ENCODE measurements at places on chromosomes 13 and 19.

DNA sequence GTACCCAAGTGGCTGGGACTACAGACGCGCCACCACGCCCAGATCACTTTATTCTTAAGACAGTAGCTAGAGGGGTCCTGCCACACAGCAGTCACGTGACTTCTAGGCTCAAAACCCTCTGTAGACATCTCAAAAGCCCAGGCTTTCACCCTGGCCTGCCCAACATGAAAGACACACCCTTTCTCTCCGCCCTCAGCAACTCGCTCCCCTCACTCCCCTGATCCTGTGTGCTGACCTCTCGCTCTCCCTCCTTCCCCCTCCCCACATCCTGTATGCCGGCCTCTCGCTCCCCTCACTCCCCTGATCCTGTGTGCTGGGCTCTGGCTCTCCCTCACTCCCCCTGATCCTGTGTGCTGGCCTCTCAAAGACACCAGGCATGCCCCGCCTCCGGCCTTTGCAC, 77.4 kb downstream of the SLC15A1 start:
- DNase-seq = no peak

DNA sequence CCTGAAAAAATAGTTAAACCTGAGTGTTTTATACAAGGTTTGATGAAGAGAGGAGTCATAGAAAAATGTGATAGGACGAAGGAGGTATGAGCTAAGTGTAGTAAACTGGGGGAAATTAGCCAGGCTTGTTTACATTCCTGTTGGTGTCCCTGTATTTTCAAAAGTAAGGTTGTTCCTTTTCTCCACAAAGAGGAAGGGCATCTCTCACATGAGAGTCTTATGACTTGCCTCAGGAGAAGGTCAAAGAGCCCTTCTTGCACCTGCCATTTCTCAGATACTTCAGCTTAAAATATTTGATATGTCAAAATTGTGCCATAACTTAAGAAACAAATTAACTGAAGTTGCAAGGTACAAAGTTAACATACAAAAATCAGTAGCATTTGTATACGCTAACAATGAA, 3.6 kb upstream of the N4BP2L2 start:
- no peak for DNase-seq

- DNase-seq = no peak
Measured at GRCh38 chr13:44389060-44389666, 15.5 kb downstream of the SERP2 start.

DNA sequence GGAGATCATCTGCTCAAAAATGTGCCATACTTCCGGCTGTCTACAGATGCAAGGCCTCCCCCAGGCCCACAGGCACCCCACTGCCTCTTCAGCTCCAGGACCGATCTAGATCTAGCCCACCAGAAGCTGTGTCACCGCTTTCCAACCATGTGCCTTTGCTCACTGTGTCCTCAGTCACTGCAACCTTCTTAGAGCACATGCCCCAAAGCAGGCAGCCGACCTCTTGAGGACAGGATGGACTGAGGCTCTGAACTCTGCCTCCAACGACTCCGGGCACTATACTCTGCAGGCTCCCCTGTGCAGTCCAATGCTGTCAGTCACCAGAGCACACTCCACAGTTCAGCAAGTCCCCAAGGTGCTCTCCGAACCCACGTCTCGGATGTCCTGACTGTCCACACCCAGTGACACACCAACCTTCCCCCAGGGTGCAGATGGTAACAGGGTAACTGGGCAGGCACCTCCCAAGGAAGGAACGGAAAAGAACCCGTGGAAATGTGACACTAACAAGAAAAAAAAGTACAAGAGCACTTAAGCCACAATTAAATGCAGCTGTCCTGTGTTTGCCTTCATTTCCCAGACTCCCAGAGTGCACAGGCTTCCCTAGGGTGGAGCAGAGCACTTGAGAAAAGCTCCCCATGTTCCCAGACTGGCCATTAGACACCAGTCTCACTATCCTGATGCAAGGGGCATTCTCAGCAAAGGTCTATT, 4.8 kb downstream of the STK24 start:
- DNase-seq = peak; percentile 47

DNA sequence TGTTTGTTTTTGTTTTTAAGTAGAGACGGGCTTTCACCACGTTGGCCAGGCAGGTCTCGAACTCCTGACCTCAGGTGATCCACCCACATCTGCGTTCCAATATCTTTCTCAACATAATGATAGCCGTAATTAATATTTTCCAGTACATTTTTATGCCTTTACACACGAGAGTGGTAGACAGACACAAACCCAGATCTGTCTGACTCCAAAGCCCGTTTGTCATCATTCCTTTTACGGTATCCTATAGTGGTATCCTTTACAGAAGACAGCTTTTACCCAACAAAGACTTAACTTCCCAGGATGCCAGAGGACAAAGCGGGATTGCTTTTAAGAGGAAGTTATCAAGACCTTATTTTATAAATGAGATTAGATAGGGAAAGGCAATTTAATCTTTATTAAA, 59.8 kb downstream of the IPO5 start:
- no peak for DNase-seq

DNA sequence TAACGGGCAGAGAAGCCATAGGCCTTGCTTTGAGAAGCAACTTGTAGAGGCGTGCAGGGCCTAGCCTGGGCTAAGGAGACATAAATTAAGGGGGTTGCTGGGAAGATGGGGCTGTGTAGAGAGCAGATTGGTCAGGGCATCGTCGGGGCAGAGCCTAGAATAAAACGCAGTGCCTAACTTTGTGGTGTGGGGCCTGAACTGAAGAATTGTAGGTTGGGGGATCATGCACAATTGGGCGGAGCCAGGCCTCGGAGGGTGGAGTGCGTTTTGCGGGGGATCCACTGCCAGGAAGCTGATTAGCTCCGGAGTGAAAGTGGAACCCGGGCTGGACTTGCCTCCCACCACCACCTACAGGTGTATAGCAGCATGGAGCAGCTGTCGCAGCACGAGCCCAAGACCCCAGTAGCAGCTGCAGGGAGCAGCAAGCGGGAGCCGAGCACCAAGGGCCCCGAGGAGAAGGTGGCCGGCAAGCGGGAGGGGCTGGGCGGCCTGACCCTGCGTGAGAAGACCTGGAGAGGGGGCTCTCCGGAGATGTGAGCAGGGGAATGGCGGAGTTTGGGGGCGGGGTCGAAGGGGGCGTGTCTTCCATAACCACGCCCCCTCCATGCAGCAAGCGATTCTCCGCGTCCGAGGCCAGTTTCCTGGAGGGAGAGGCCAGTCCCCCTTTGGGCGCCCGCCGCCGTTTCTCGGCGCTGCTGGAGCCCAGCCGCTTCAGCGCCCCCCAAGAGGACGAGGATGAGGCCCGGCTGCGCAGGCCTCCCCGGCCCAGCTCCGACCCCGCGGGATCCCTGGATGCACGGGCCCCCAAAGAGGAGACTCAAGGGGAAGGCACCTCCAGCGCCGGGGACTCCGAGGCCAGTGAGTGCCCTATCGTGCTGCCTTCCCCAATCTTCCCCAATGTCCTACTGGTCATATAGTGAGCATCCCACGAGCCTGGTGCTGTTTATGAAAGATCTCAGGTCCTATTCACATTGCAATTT, 13.8 kb downstream of the DNASE2 start:
- DNase-seq = peak; percentile 66

Data from muscle of back (tissue), 13 donors.